Aorta (tissue), 5 donors: ENCODE measurements at places on chromosomes 7 and 10. TPM values are rescaled to one million over a fixed set of nuclear protein-coding genes. Genes with fewer than 3 reads are reported as not detected.

TRIM50 gene
- total RNA-seq, result not detected

PPA1 gene
- 66.7 TPM for total RNA-seq

GRCh38 chr7:10939237-10939910 lies 34.3 kb upstream of the PHF14 start:
- no peak for DNase-seq

GRCh38 chr10:7231509-7232414 lies 179.1 kb downstream of the SFMBT2 start:
- no peak for DNase-seq

GRCh38 chr7:129762387-129762969 lies 151.0 kb downstream of the NRF1 start:
- peak; percentile 67 for DNase-seq

DNA sequence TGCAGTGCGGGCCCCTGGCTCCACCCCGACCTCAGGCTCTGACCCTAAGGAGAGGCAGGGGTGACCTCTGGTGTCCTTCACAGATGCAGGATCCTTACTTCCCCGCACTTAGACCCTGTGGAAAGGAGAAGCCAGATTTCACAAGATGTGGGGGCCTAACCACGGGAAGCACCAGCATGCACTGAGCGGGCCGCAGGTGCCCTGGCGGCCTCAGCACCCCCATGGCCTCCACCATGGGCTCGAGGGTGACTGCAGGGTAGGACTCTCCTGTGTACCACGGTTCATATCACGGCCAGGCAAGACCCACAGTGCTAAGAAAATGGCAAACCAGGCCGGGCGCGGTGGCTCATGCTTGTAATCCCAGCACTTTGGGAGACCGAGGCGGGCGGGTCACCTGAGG lies 410.0 kb upstream of the FOXK1 start:
- no peak for DNase-seq

DNA sequence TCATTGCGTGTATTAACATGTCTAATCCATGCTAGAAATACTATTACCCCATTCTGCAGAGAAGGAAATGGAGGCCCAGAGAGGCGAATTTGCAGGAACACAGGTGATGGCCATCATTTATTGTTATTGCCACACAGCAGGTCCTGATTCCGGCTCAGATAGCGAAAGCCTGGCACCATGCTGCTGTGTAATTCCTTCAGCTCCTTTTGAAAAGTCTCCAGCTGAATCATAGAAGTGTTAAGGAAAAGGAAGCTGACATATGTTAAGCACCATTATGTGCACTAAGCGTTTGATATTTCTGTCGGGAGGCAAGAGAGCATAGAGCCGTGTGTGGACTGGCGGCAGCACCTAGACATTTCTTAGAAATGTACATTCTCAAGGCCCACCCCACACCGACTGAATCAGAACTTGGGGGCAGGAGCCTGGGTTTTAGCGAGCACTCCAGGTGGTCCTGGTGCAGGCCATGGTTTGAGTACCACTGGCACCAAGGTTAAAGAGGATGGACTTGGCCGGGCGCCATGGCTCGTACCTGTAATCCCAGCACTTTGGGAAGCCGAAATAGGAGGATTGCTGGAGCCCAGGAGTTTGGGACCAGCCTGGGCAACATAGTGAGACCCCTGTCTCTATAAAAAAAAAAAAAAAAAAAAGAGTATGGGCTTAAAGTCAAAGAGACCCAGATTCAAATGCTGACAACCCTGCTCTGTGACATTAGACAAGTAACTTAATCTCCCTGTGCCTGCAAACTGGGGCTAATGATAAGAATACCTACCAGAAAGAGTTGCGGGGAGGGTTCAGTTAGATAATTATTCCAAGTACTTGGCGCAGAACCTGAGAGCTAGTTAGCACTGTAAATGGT lies 52.2 kb downstream of the UNC5B start:
- DNase-seq, result no peak

GRCh38 chr7:46522354-46522906 lies 601.4 kb upstream of the IGFBP3 start:
- no peak for DNase-seq

DNA sequence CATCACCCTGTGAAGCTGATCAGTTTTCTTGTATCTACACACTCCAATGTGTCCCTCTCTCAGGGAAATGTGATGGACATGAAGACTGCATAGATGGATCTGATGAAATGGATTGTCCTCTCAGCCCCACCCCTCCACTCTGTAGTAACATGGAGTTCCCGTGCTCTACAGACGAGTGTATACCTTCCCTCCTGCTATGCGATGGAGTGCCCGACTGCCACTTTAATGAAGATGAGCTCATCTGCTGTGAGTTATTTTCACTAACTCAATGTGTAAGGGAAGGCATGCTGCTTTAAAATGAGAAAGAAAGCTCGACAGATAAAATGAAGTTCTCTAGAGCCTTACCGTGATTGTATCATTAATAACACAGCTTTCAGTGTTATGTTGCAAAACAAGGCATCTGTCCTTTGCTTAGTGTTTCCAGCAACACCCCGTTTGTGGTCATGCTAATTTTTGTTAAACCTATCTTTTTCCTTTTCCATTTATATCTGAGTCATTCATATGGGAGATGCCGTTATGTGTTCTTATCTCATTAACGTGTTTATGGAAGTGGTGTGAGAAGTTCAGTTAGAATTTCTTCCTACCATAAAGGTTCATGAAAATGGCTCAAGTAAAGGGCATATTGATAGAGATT lies 220.9 kb upstream of the PLXDC2 start:
- DNase-seq, result no peak

DNA sequence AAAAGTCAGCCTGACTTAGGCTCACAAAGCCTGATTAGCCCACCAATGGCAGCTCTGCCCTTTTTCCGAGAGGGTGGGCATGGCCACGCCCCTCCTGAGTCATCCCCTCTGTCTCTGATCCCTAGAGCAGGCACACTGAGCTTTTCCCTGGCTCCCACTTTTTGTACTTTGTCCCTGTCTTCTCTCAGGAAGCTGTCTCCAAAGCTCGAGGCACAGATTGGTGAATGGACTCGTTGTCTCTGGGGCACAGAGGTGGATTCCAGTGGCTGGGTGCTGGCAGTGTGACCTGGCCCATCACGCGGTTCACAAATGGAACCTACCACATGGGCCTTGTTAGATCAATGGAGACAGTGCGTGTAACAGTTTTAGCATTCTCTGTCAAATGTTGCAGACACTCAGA lies 313.5 kb downstream of the WDR37 start:
- no peak for DNase-seq

SLC18A2 gene
- total RNA-seq, result 2.8 TPM

- no peak for DNase-seq
These were observed 82.0 kb downstream of the FGFR2 start for GRCh38 chr10:121516093-121516865.

DNA sequence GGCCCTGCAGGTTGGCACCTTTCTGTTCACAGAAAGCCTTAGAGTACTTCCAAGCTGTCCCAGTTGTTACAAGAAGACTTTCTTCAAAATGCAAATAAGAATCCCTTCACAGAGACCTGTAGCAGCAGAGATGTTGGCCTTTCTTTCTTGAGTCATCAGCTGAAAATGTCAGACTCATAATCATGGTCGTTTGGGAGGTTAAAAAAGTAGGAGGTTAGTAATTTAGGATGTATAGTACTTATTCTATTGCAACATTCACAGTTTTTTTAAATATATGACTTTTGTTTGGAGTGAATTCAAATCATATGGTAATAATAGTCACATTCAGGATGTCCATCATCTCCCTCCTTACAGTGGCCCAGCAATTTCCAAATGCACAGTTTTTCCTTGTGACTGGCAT lies 223.9 kb upstream of the GLI3 start:
- DNase-seq, result no peak

GRCh38 chr7:87858417-87859100 lies 17.6 kb downstream of the SLC25A40 start:
- no peak for DNase-seq

DNA sequence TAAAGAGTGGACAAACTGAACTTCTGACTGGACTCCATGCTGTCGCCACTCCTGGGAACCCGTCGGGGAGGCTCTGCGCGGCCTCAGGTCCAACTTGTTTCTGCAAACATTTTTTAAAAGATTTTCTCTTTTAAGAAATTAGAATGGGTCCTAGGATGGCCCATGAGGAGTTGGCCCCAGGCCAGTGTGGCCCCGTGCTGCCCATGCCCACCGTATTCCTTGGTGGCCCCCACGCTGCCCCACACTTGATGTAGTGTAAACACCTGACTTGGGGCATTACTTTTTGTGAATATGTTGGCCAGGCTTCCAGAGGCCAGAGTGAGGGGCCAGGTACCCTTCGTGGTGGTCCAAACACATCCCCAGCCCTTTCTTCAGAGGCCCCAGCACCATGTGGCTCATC lies 19.3 kb downstream of the ZNF316 start:
- no peak for DNase-seq

DNA sequence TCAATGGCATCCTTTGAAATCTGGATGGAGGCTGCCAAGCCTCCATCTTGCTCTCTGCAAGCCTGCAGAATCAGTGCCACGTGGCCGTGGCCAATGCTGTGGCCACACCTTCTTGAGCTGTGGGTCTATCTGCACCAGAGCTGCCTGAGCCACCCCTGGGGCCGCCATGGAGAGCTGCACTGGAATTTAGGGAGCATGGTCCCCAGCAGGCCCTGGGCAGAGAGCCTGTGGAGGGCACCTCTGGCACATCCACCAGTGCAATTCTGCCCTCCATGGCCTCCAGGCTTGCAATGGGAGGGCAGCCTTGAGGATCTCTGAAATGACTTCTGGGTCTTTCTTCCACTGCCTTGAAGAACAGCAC lies 55.6 kb upstream of the NKX6-2 start:
- no peak for DNase-seq

DNA sequence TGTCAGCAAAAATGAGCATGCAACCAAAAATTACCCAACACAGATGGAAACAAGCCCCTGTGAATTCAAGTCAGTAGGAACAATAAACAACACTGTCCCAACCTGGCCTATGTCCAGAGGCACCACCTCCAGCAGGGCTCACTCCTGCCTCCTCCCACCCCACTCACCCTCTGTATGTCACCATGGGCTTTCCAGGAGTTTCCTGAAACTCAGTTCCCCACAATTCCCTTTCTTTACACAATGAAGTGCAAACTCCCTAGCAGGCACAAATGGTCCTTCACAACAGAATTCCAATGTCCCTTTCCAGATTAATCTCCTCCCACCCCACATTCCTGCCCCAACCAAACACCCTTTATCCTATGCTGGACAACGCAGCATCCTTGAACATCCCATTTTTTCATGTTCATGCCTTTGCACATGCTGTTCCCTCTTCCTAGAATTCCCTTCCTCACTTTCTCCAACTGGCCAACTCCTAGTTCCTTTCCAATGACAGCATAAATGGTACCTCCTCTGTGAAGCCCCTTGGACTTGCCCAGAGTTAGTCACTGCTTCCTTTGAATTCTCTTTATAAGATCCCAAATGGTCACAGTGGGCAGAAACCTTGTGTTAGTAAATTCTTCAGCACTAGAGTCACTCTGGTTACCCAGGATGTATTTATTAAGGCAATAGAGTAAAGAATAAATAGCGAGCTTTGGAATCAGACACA lies 157.5 kb downstream of the SLIT1 start:
- no peak for DNase-seq

DNA sequence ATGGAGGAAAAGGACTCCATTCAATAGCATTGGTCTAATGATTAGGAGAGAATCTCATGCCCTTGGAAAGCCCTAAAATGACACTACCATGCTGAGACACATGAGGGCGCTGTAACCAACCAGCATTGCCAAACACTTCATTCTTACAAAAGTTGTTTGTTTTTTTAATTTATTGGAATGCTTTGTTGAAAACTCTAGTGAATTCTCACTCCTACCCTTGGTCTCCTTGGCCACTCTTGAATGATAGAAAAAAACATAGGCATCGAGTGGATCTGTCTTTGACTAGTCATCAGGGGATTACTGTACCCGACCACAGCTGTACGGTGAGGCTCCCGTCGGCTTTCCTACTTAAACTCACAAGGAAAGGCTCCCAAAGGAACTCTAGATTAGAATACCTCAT lies 29.3 kb upstream of the ADD3 start:
- no peak for DNase-seq

CDHR1 gene
- total RNA-seq, result 0.32 TPM

- DNase-seq, result no peak
These were observed 19.2 kb upstream of the MET start for GRCh38 chr7:116652793-116653192.

GRCh38 chr7:151138153-151138851 lies 29.2 kb downstream of the GBX1 start:
- DNase-seq, result no peak

ELFN1 gene
- 4.8 TPM for total RNA-seq

SEMA3C gene
- total RNA-seq, result 86.8 TPM

STN1 gene
- total RNA-seq, result 20.3 TPM

GRCh38 chr7:116142850-116143249 lies 67.5 kb upstream of the TES start:
- DNase-seq, result no peak

LYZL1 gene
- total RNA-seq, result not detected

DNA sequence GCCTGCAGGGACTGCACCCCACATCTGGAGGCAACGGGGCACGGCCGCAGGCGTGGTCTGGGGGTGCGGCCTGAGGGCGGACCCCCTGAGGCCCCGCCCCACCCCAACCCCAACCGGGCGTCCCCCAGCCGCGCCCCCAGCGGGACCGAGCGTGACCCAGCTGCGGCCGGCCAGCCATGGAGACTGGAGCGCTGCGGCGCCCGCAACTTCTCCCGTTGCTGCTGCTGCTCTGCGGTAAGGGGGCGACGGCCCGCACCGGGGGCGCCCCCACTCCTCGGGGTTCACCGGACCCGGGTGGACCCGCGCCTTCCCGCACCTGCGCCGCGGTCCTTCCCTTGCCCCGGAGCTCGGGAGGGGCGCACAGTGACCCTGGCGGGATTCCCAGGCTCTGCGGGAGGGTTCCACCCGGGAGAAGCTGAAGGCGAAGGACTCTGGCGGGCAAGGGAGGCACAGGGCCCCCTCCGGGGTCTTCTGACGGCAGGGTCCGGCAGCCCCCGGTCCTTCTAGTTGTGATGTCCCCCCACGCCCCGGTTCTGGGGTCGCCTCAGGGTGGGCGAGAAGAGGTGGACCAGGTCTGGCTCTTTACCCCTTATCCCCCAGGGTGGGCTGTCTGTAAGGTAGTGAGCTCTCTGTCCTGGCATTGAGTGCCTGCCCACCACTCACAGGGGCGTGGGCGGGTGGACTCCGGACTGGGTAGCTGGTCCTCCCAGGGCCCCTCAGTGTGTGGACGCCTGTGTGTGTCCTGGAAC lies at the start of gene RAMP3:
Gene RAMP3, plus strand, starts transcription at position 139 of the 749 bp plus-strand sequence. Its CDS starts 38 bp downstream, at position 177.
- DNase-seq, result peak; percentile 75

DNA sequence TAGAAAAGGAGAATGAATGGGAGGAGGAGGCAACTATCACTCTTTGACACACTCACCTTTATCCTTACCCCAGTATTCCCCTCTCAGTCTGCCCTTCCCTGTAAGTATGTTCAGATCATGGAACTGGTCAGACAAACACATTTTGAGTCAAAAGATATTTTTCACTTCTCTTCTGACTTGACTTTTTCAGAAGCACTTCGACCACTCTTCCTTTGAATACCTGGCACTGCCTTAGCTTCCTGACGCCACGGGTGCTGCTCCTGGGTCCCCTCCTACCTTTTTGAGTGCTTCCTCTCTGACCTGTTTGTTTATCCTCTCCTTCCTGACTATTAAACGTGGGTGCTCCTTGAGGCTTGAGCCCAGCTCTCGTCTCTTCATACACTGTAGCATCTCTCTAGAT lies 19.8 kb upstream of the C10orf67 start:
- DNase-seq, result no peak
